ENCODE measurements at places on chromosomes 1 and 21. TPM values are rescaled to one million over a fixed set of nuclear protein-coding genes. Genes with fewer than 3 reads are reported as not detected.

GRCh38 chr1:22334860-22335550 is 116.6 kb upstream of the ZBTB40 start:
- peaks cover 4% of the 10 kb centered on the region for H3K4me1 ChIP-seq
- no peaks in the 10 kb centered on the region for H3K36me3 ChIP-seq
- no peak overlapping the region for H3K4me3 ChIP-seq
- DNase-seq: no peak
- no peak overlapping the region for H3K27ac ChIP-seq

DNA sequence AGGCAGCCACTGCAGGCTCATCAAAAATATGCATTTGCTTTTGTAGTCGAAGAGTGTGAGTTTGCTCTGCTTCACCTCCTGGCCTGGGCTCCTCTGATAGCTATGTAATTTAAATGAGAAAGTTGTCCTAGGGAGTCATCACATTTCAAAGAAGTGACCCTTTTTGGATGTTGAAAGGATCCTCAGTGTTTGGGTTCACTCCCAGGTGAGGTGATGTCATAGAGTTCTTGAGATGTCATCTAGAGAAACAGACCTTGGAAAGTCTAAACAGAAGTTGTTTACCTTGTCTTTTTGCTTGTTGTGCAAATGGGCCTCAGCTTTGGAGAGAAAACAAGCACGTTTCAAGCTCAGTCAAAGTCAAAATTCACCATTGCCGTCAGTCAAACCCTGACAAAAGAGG is 92.0 kb upstream of the BARHL2 start:
- peaks cover 3% of the 10 kb centered on the region for H3K36me3 ChIP-seq
- H3K27me3 ChIP-seq: peaks cover 3% of the 10 kb centered on the region
- no peak overlapping the region for H3K4me3 ChIP-seq

DNA sequence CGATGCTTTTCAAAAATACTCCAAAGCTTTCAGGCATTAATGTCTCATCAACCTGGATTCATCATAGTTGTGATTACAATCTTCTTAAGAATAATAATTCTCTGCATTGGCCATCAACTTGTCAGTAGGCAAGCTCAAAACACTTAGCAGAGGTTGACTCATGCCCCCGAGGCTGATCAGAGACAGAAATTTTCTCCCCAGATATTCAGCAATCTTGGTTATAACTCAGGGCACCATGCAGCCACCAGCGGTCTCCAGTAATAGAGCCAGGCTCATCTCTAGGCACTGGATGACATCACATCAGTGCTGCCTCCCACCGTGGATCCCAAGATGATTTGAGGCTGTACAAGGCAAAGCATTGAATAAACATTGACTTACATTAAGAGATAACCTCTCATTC is 14.3 kb upstream of the IFFO2 start:
- H3K27me3 ChIP-seq: peaks cover 4% of the 10 kb centered on the region
- H3K4me1 ChIP-seq: peaks cover 3% of the 10 kb centered on the region
- no peak for DNase-seq
- H3K27ac ChIP-seq: no peak overlapping the region

GRCh38 chr1:34925730-34926129 is 3.7 kb downstream of the DLGAP3 start:
- peak overlapping the region; percentile 66 for H3K4me3 ChIP-seq
- no peak overlapping the region for H3K27ac ChIP-seq
- H3K36me3 ChIP-seq: no peaks in the 10 kb centered on the region
- peaks cover 88% of the 10 kb centered on the region for H3K27me3 ChIP-seq

- no peak overlapping the region for H3K27ac ChIP-seq
- no peaks in the 10 kb centered on the region for H3K27me3 ChIP-seq
- H3K4me1 ChIP-seq: peaks cover 34% of the 10 kb centered on the region
- H3K36me3 ChIP-seq: no peaks in the 10 kb centered on the region
- no peak for DNase-seq
These were observed 47.5 kb upstream of the GOLT1A start for GRCh38 chr1:204261266-204261665.

GRCh38 chr1:158117854-158118704 is 62.6 kb upstream of the CD1D start:
- H3K27ac ChIP-seq: peak overlapping the region; percentile 62
- H3K4me1 ChIP-seq: peaks cover 35% of the 10 kb centered on the region
- peak; percentile 63 for DNase-seq
- H3K27me3 ChIP-seq: peaks cover 45% of the 10 kb centered on the region

DNA sequence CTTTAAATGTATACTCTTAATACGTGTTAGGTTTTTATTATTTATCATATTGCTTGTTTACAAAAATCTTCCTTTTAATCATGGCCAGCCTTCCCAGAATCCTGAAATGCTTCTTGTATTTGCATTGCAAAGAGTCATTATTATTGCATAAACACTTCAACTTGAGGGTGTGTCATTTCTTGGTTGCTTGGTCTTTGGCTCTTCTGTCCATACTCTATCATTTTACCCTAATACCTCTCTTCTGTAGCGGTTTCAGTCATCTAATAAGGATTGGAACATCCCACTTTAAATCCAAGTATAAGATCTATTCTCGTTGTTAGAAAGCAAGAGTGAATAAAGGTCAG is 200.6 kb upstream of the CACYBP start:
- H3K4me3 ChIP-seq: no peak overlapping the region
- H3K36me3 ChIP-seq: no peaks in the 10 kb centered on the region
- H3K27me3 ChIP-seq: no peaks in the 10 kb centered on the region
- H3K4me1 ChIP-seq: no peaks in the 10 kb centered on the region

DNA sequence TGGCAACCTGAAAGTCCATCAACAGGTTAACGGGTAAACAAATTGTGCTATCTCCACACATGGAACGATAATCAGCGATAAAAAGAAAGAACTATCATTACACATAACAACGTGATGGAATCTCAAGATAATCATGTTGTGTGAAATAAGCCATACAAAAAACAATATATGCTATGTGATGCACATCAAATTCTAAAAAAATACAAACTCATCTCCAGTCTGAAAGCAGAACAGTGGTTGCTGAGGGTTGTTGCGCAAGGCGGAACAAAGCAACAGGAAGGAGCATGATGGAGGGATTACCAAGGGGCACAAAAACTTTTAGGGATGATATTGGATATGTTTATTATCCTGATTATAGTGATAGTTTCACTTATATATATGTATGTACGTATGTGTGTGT is 324.8 kb downstream of the VAV3 start:
- H3K27me3 ChIP-seq: no peaks in the 10 kb centered on the region
- DNase-seq: no peak
- H3K27ac ChIP-seq: no peak overlapping the region
- H3K36me3 ChIP-seq: no peaks in the 10 kb centered on the region

- no peaks in the 10 kb centered on the region for H3K27me3 ChIP-seq
- no peak for DNase-seq
- no peak overlapping the region for H3K4me3 ChIP-seq
These were observed 6.1 kb upstream of the SFN start for GRCh38 chr1:26856604-26857469.

DNA sequence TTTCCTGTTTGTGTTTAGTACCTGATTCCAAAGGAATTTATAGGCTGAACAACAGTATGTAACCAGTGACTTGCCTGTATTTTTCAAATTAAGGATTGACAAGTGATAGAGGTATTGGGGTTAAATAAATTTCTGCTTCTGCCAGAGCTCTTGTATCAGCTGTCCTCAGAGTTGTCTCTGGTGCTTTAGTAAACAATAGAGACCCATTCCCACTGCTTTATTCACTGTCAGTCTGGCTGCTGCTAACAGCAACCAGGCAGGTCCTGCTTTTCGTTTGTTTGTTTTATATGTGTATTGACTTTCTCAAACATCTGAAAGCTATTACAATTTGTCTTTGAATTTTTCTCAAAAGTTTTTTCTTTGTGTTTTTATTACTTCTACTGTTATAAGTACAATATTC is 76.1 kb downstream of the OLFM3 start:
- no peaks in the 10 kb centered on the region for H3K36me3 ChIP-seq
- H3K4me1 ChIP-seq: peaks cover 7% of the 10 kb centered on the region
- H3K27me3 ChIP-seq: no peaks in the 10 kb centered on the region
- no peak overlapping the region for H3K4me3 ChIP-seq
- no peak overlapping the region for H3K27ac ChIP-seq

DNA sequence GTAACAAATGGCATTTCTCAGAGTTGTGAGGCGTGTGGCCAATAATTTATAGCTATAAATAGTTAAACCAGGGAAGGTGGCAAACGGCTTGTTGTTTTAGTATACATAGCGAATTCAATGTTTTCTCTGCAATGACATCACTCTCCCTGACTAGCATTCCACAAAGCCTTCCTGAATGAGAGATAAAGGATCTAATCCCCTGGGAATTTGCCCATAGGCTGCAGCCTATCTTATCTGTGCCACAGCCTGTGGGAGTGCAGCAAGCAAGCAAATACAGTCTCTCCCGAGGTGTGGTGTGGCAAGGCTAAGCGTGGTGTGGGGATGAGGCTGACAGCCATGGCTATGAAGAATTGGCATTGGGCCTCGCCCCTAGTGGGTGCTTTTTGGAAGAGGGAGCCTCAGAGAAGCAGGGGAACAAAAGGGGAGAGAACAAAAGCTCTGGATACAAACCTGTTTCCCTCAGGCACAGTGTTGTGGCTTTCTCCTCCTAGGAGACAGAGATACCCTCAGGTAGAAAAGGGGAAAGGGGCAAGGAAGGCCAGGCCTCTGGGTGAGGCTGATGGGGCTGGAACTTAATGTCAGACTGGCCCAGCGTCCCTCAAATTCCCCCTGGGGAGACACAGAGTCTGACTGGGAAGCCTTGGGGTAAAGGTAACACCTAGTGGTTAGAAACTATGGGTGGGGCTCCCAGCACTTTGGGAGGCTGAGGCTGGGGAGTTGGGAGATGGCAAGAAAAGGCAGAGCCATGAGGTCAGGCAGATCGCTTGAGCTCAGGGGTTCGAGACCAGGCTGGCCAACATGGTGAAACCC is 8.9 kb downstream of the TAGLN2 start:
- no peaks in the 10 kb centered on the region for H3K36me3 ChIP-seq
- H3K4me3 ChIP-seq: no peak overlapping the region
- no peak for DNase-seq
- H3K27me3 ChIP-seq: peaks cover 4% of the 10 kb centered on the region
- H3K27ac ChIP-seq: peak overlapping the region; percentile 92
- H3K4me1 ChIP-seq: peaks cover 12% of the 10 kb centered on the region

- H3K4me1 ChIP-seq: peaks cover 12% of the 10 kb centered on the region
- no peak overlapping the region for H3K4me3 ChIP-seq
- H3K27ac ChIP-seq: no peak overlapping the region
- H3K36me3 ChIP-seq: no peaks in the 10 kb centered on the region
- peak; percentile 65 for DNase-seq
- H3K27me3 ChIP-seq: no peaks in the 10 kb centered on the region
These were observed 23.4 kb upstream of the TSPAN2 start for GRCh38 chr1:115112496-115113375.

GRCh38 chr1:72105201-72105600 is 177.1 kb downstream of the NEGR1 start:
- H3K36me3 ChIP-seq: no peaks in the 10 kb centered on the region
- no peak overlapping the region for H3K27ac ChIP-seq
- H3K27me3 ChIP-seq: peaks cover 2% of the 10 kb centered on the region
- no peak for DNase-seq

GRCh38 chr21:42543106-42543847 is 29.6 kb downstream of the SLC37A1 start:
- no peak overlapping the region for H3K4me3 ChIP-seq
- peaks cover 5% of the 10 kb centered on the region for H3K4me1 ChIP-seq
- no peaks in the 10 kb centered on the region for H3K27me3 ChIP-seq
- no peak for DNase-seq
- H3K27ac ChIP-seq: no peak overlapping the region

- no peak overlapping the region for H3K27ac ChIP-seq
- H3K36me3 ChIP-seq: no peaks in the 10 kb centered on the region
- H3K4me1 ChIP-seq: no peaks in the 10 kb centered on the region
- no peak for DNase-seq
These were observed 511.9 kb upstream of the ZRANB2 start for GRCh38 chr1:71592646-71593274.

- no peaks in the 10 kb centered on the region for H3K4me1 ChIP-seq
- no peak overlapping the region for H3K27ac ChIP-seq
- H3K36me3 ChIP-seq: no peaks in the 10 kb centered on the region
- no peaks in the 10 kb centered on the region for H3K27me3 ChIP-seq
- H3K4me3 ChIP-seq: no peak overlapping the region
These were observed 387.3 kb downstream of the LMX1A start for GRCh38 chr1:164969253-164969652.

DNA sequence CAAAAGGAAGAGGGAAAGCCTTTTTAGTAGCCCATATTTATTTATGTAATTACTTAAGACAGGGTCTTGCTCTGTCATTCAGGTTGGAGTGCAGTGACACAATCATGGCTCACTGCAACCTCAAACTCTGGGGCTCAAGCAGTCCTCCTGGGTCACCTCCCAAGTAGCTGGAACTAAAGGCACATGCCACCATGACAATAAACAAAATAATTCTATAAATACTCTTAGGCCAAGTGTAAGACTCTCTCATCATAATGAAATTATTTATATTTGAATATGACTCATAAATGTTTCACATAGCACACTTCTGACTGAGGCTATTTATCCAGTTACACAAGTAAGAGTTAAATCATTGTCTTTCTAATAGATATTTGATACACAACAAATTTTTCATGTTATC is 314.7 kb downstream of the AMY1C start:
- no peaks in the 10 kb centered on the region for H3K4me1 ChIP-seq
- H3K27ac ChIP-seq: no peak overlapping the region
- H3K27me3 ChIP-seq: no peaks in the 10 kb centered on the region

GRCh38 chr1:28644494-28644893 is 1.6 kb upstream of the TAF12 start:
- H3K36me3 ChIP-seq: no peaks in the 10 kb centered on the region
- DNase-seq: no peak
- peak overlapping the region; percentile 97 for H3K4me3 ChIP-seq
- peaks cover 54% of the 10 kb centered on the region for H3K4me1 ChIP-seq

DNA sequence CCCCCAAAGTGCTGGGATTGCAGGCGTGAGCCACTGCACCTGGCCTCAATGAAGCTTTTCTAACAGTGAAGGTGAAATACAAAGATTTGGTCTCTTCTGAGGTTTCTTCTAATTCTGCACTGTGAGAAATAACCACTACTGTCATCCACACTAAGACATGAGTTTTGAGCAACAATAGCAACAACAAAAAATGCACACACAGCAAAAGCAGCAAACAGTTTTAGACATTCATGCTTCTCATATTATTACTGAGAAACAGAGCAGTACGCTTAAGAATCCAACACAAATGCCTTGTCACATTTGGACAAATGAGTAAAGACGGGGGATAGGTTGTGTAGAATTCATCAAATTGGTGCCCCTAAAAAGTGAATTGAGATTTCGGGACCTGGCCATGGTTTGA is 116.4 kb downstream of the SIM2 start:
- no peak overlapping the region for H3K4me3 ChIP-seq
- H3K27me3 ChIP-seq: no peaks in the 10 kb centered on the region
- no peaks in the 10 kb centered on the region for H3K4me1 ChIP-seq
- no peaks in the 10 kb centered on the region for H3K36me3 ChIP-seq
- no peak overlapping the region for H3K27ac ChIP-seq

DNA sequence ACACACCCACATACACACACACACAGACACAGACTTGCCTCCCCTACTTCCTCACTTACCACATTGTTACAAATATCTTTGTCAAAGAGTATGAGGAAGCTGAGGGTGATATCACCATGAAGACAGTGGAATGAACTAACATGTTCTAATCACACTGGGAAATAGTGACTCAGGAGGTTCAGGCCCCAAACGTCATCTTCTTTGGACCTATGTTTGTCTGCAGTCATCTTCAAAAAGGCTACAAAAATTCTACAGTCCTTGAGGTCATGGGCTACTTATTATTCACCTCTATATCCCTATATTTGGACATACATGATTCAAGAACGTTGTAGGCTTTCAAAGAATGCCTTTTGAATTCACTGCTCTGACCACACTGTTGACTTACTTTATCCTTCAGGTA is 2.1 kb upstream of the LCE2C start:
- H3K27me3 ChIP-seq: no peaks in the 10 kb centered on the region
- H3K27ac ChIP-seq: no peak overlapping the region
- DNase-seq: no peak
- H3K4me3 ChIP-seq: no peak overlapping the region
- H3K4me1 ChIP-seq: no peaks in the 10 kb centered on the region

PPIAL4G gene
- total RNA-seq: not detected

NTNG1 gene
- total RNA-seq: 1.3 TPM

INSRR gene
- not detected for total RNA-seq

AIRE gene
- total RNA-seq: not detected

KLF17 gene
- total RNA-seq: 0.34 TPM

CLCA4 gene
- total RNA-seq: not detected

All from neural crest cell (in vitro differentiated cells).